Left lobe of liver (tissue), 2 donors: ENCODE measurements at places on chromosomes 2 and 18. TPM values are rescaled to one million over a fixed set of nuclear protein-coding genes. Genes with fewer than 3 reads are reported as not detected.

GRCh38 chr18:42915299-42915698 lies 200.2 kb downstream of the RIT2 start:
- no peak for DNase-seq

DNA sequence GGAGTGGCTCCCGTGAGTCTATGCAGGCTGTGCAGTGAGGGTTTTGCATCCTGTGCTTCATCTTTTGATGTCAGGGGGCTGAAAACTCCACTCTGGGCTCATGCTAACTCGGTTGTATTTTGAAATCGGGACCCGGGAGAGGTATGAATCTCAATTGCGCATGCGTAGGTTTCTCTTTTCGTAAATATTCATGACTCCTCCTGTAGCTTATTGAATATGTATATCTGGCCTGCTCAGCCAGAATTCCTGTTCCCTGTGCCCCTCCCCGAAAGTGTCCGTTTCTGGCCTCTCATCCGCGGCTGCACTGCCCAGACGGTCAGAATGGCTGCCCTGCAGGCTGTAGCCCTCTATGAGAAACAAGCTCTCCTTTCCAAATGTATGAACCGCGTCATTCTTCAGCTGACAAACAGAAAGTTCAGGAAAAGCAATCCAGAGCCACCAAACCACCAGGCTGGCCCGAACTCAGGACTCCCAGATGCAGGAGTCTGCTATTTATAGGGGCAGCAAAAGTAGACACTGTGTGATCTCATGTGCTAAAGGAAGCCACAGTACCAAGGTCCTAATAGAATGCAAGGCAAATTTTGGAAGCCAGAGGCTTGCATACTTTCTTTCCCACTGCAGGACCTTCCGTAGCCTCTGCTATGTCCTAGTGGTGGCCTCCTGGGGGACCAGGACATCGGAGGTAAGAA lies 41.7 kb downstream of the AKAIN1 start:
- DNase-seq, result no peak

DNA sequence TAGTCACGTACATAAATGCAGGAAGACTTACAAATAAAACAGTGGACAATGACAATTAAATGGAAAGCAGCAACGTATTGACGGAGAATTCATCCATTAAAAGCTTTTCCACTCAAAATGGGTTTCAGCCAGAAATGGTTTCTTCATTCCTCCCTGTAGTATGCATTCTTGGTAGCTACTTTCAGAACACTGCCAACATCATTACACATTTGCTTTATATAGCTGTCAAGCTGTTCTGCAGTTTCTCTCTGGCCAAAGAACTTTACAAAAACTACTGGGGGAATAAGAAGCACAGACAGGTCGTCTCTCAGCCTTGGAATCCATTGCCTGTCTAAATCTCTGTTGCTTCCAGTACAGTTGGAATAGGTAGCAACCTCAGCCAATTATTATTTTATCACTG lies 84.1 kb upstream of the NCKAP5 start:
- DNase-seq, result no peak

- no peak for DNase-seq
These were observed 259.1 kb downstream of the TWIST2 start for GRCh38 chr2:239106966-239107365.

DNA sequence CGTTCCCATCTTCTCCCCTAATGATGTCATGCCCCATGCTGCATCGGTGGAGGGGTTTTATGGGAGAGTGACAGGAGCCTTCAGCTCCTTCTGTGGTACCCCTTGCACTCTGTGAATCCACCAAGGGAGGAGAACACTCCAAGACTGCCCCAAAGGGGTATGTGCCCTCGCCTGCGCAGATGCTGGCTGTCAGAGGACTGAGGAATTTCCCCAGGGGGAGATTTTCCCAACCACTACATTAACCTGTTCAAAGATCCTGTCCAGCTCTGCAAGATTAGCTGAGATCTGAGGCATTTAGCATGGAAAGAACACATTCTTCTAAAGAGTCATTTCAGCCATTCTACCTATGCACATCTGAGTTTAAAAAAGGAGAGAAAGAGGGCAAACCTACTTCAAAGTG lies 143.2 kb upstream of the ITGA6 start:
- no peak for DNase-seq

DNA sequence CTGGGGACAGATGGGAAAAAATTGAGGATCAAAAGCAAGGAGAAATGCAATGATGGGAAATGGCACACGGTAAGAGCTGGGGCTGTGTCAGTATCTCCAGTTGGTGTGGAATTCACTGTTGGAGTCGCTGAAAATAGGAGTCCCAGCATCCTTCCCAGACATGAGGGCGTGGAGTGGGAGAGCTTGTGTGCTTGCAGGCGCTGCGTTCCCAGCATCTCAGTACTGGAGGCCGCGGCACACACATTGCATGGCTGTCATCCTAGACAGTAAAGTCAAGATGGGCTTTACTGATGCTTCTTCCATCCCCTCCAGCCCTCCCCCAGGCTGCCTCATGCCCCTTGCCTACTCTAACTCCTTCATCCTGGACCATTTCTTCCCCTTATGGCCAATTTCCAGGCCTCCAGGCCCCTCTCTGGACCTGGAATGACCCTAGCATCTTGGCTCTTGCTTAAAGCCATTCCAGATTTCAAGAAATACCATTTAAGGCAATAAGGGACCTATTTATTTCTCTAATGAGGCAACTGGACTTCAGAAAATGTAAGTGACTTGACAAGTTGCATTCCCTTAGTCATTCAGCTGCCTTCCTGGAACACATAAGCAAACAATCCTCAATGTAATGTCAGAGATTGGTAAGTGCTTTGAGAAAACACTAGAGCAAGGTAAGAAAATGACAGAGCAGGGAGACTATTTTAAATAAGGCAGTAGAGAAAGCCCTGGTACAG lies 70.5 kb upstream of the TTC39C start:
- no peak for DNase-seq

GRCh38 chr2:71530641-71531332 lies 77.4 kb downstream of the DYSF start:
- no peak for DNase-seq

DNA sequence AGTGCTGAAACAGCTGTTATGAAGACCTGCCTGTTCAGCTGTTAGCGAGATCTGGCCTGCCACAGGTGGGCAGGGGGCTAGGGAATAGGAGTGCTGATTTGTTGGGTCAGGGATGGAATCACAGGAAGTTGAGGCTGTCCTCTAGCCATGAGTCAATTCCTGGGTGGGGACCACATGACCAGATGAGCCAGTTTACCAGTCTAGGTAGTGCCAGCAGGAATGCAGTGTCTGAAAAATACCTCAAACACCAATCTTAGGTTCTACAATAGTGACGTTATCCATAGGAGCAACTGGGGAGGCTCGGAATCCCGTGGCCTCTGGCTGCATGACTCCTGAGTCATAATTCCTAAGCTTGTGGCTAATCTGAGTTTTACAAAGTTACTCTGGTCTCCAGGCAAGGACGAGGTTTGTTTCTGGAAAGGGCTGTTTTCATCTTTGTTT lies 44.9 kb downstream of the DYSF start:
- DNase-seq, result no peak

DNA sequence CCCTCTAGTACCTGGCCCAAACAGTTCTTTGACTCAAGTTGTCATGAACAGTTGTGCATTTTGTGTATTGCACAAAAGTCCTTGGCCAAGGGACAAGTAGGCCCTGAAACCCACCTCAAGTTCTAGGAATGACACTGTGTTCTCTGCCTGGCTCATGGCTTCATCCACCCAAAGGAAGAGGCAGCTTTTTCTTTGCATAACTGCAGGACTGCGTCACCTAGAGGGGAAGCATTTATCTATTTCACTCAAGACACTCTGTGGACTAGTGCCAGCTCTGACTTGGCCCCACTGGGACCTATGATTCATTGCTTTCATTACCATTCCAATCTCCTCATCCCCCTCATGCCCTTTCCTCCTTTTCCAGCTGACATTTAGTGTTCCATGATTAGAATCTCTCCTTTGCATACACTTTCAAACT lies 119.3 kb upstream of the SIX2 start:
- no peak for DNase-seq

- no peak for DNase-seq
These were observed 15.7 kb downstream of the CREG2 start for GRCh38 chr2:101371636-101372035.

- DNase-seq, result no peak
These were observed 410.0 kb upstream of the KCNH7 start for GRCh38 chr2:163248376-163249253.

DNA sequence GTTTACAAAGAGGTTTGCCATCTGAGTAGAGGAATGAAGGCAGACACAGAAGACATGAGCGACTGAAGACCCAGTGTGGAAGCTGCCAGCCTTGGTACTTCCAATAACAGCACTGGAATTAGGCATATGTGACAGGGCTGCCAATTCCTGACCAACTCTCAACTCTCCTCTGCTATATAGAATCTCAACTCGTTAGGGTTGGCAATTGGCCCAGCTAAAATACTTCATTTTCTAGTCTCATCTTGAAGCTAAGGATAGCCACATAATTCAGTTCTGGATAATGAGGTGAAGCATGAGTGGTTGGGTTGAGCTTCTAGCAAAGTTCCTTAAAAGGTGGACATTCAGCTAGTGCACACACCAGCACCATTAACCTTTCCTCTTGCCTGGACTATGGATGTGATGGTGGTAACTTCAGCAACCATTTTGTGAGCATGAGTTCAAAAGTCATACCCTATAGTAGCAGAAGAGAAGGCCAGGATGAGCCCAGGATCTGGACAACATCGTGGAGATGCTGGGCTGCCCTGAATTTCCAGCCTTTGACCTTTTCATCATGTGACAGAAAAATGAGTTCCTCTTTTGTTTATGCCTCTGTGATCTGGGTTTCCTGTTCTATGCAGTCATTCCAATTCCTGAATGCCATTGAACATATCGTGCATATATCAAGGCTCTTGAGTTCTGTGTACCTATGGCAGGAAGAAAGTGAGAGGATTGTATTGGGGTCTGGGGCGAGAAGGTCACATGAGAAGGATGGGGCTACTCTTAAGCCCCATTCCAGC lies 68.1 kb upstream of the HAAO start:
- DNase-seq, result no peak

DNA sequence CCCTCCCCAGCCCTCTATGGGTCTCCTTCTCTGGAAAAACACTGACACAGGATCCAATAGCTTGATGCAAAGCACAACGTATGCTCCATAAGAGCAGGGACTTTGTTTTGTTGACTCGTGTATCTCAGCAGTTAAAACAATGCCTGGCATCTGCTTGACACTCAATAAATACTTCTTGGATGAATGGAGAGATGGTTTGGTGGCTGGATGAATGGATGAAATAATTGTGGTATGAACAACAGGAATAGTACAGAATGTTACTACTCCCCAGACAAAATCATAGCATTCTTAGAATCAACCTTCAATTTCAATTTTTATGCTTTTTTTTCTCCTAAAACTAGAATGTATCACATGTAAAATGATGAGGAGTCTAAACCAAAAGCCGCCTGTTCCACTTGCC lies 57.4 kb downstream of the KCNE4 start:
- DNase-seq, result no peak

DNA sequence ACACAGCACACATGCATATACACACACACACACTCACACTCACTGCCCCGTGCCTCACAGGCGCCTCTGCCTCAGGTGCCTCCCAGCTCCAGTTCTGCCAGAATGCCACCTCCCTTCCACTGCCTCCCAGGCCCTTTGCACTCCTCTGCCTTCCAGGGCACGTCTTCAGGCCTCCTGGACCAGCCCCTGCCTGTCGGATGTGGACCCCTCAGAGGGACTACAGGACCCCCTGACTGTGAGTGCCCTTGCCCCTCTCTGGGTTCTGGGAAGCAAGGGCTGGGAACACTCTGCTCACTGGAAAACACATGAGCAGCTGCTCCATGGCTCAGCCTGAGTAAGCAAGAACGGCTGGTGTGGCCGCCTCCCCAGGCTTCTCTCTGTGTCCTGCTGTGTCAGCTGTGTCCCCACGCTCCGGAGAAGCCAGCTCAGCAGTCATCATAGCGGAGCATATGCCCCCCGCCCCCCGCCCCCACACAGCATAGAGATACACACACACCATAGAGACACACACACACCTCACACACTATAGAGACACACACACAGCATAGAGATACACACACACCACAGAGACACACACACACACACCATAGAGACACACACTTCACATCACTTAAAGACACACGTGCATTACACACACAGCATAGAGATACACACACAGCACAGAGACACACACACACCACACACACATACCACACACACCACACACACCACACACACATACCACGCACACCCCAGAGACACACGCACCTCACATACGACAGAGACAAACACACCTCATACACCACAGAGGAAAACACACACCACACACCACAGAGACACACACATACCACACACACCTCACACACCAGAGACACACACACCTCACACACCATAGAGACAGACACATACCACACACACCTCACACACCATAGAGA lies 271.3 kb downstream of the CYRIA start:
- no peak for DNase-seq

GRCh38 chr2:133600266-133600928 lies 32.1 kb upstream of the NCKAP5 start:
- no peak for DNase-seq

GRCh38 chr2:1907291-1907690 lies 163.0 kb upstream of the PXDN start:
- no peak for DNase-seq

DNA sequence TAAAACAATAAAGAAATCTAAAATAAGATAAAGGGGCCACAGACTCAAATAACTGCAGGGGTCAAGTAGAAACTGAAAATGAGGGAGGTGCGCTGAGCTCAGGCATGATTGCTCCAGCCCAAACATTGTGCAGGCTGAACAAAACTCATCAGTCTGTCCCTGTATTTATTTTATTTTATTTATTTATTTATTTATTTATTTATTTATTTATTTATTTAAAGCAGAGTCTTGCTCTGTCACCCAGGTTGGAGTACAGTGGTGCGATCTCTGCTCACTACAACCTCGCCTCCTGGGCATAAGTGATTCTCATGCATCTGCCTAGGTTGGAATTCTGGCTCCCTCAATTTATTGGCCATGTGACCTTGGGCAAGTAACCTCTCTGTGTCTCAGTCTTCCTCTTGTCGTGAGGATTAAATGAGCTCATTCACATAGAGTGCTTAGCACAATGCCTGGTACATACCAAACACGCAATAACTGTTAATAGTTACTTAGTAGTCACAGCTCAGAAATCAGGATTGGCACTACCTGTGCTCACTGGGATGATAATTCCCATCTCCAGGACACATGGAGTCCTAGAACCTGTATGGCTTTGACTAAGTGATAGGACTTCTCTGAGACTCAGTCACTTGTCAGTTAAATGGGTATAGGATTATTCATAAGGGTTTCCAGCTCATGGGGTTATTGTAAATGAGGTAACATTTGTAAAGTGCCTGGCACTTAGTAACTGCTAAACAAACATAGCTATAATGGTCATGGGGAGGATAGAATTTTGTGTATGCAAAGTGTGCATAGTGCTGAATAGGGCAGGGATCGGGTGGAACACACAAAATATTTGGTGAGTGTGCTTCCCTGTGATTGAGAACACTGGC lies 6.0 kb downstream of the SPEG start:
- DNase-seq, result no peak

- DNase-seq, result no peak
These were observed 21.3 kb upstream of the TAF1B start for GRCh38 chr2:9821805-9822445.

- DNase-seq, result no peak
These were observed 144.3 kb downstream of the DTNB start for GRCh38 chr2:25529034-25529433.

GRCh38 chr2:43312755-43313641 lies 86.6 kb upstream of the ZFP36L2 start:
- no peak for DNase-seq

Gene TOGARAM2
- 0.78 TPM for total RNA-seq

Gene GALNT3
- 1.1 TPM for total RNA-seq

Gene E2F6
- total RNA-seq, result 5.0 TPM

Gene LAMA1
- 0.33 TPM for total RNA-seq

Gene RRM2
- 2.7 TPM for total RNA-seq

Gene FOXI3
- total RNA-seq, result not detected

Gene ITPRIPL1
- 0.20 TPM for total RNA-seq
